Activated T-helper 9 cell treated with anti-CD3 and anti-CD28 coated beads, Interleukin-2, amount 50 U/mL, for 16 hours (primary cell): ENCODE measurements at places on chromosomes 13 and 19.

- DNase-seq: no peak
Measured at GRCh38 chr19:28793391-28794168, 419.4 kb downstream of the UQCRFS1 start.

DNA sequence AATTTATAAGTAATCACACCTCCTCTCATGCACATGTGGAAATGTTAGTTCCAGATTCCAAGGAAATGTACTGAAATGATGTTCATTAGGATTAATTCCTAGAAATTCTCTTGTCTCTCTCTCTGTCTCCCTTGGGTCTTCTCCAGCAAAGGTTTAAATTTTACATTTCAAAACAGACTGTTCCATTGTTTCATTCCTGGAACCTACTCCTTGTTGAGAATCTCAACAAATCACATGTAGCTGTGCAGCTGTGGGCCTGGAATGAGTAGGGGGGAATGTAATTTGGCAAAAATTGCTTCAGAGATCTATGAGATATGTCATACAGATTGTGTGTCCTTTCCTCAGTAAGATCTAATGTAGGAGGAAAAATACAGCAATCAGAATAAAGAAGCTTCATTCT is 46.2 kb upstream of the RFXAP start:
- DNase-seq: no peak

- DNase-seq: no peak
Measured at GRCh38 chr13:33197541-33197971, 88.0 kb downstream of the STARD13 start.

DNA sequence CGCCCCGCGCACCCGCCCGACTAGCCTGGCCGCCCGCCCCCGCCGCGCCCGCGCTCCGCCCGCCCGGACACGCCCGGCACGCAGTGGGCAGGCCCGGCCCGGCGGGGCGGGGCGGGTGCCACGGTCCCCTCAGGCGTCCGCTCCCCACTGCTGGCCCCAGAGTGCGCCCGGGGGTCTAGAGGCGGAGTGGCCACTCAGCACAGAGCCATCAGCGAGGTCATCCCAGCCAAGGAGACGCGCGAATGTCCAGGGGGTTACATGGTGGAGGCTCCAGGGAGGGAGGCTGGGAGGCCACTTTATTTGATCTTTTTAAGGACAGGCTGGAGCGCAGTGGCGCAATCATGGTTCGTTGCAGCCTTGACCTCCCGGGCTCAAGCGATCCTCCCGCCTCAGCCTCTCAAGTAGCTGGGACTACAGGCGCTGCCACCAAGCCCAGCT is 236 bp upstream of the TINCR start:
- no peak for DNase-seq

DNA sequence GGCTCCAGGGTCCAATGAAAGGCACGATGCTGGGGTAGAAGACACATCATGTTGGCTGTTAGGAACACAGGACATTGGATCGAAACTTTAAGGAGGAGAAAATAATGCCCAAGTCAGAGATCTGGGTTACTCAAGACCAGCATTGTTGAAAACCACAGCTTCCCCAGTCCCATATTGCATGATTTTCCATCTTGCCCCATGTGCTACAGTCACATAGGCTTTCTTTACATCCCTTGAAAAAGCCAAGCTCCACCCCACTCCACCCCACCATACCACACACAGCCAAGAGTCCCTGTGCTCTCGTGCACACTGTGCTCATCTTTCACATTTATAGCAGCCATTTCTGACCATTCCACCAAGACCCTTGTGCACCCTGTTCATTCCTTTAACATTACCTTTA is 636.2 kb downstream of the DIAPH3 start:
- DNase-seq: no peak

DNA sequence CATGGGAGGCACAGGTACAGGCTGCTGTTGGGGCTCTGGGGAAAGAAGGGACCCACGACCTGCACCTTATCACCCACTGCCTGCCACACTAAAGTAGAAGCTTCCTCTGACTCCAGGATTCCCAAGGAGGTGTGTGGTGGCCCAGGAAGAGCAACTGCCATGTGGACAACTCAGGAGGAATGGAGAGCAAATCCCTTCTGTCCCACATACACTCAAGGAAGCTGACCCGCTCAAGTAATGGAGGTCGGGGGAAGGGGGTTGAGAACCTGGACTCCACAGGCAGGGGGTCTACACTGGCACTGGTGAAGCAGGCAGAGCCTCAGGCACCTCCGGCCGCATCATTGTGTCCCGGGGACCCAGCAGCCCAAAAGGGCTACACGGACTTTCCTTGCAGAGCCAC is 29.4 kb upstream of the SLC15A1 start:
- no peak for DNase-seq

GRCh38 chr13:36715841-36716240 is 42.0 kb downstream of the SERTM1 start:
- DNase-seq: no peak

DNA sequence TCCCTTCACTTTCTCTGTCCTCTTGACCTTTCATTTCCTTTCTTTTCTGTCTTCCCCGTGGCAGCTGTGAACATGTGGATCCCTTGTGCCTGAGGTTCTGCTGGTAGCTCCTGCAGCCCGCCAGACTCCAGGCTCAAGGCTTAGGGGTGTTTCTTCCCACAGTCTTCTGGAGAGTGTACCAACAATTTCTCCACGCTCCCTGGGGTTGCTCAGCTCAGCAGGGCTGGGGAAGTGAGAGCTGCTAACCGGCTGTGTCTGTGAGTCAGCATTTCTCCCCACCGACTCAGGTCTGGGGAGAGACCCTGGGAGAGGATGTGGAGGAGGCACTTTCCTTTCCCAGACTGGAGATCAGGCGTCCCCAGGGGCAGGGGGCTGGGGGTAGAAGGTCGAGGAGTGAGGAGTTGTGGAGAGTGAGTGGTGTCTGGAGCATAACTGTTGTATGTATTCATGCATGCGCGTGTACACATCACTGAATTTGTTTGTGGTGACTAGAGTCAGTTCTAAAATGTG is 193.6 kb downstream of the KCNRG start:
- no peak for DNase-seq

- no peak for DNase-seq
Measured at GRCh38 chr19:49679771-49680413, 2.8 kb downstream of the PRMT1 start.
